ENCODE measurements at places on chromosomes 4 and X.

GRCh38 chr4:107363125-107363524, 327.0 kb upstream of the DKK2 start:
- DNase-seq = no peak

DNA sequence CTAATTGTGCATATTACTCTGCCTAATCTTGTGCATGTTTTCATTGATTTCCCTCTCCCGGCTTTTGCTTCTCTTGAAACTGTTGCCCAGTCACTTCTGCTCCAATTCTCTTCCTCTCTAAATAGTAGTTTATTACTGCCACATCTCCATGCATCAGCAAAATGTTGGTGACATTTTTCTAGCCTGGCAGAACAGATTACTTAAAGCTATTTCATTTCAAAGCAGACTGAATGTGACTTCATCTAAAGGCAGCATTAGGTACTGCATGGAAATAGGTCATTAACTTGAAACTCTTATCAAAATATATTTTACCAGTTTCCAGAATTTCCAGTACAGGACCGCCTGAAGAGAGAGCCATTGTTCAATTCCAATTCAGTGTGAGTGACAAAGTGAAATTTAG, 52.4 kb downstream of the HPGDS start:
- no peak for DNase-seq

DNA sequence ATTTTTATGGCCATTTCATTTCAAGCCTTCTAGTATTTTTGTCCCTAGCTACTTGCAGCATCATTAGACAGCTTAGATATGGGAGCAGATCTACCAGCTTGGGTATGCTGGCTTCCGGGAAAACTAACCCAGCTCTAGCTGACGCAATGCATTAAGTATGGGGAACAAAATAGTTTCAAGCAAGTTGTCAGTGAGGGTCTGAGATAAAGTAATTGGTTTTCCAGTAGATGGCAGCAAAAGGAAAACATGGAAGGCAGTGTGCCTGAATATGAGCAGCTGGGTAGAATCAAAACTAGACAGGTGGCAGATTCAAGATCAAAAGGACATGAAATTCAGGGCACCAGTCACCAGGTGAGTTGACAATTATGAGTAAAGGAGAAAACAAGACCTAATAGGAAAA, 340.9 kb upstream of the CTSO start:
- no peak for DNase-seq

GRCh38 chrX:10676235-10676957, 56.0 kb upstream of the MID1 start:
- DNase-seq = no peak

DNA sequence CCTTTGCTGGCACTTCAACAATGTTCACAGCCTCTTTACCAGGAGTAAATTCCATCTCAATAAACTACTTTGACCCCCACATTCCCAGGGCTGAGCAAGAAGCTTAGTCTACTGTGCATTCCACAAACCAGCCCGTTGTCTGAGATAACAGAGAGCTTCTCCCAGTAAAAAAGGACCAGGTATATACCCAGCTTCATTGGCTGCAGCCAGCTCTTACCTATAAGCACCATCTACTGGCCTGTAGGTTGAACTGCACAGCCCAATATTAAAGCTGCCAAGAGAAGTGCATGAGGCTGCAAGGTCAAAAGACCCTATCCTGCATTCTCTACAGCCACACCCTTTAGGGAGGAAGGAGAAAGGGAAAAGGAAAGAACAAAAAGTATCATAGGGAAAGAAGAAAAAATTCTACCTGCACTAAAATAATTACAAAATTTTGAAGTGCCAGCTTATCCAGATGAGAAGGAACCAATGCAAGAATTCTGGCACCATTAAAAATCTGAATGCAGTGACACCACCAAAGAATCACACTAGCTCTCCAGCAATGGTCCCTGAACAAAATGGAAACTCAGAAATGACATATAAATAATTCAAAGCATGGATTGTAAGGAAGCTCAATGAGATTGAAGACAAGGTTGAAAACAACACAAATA, 45.7 kb upstream of the INTU start:
- no peak for DNase-seq

- DNase-seq = no peak
Observed at GRCh38 chr4:665381-665750, 8.7 kb downstream of the ATP5ME start.

DNA sequence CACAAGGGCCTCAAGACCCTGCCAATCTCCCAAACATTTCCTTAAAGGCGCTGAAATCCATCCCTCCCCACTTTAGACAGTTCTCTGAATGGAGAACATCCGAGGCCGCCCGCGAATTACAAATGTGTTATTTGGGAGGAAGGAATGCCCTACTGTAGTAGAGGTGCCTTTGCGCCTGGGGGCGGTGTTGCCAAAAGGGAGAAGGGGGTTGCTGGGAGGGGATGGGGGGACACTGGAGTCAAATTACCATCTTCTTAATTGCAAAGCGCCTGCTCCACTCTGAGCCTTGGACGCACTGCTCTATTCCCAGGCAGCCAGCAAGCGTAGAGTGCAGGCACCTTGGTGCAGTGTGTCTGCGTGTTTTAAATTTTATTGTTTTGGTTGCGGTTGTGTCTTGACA, 2.7 kb downstream of the TMEM255A start:
- DNase-seq = no peak

GRCh38 chr4:41832961-41833360, 84.4 kb upstream of the PHOX2B start:
- DNase-seq = no peak

GRCh38 chr4:4542774-4543485, 1.1 kb upstream of the STX18 start:
- no peak for DNase-seq

DNA sequence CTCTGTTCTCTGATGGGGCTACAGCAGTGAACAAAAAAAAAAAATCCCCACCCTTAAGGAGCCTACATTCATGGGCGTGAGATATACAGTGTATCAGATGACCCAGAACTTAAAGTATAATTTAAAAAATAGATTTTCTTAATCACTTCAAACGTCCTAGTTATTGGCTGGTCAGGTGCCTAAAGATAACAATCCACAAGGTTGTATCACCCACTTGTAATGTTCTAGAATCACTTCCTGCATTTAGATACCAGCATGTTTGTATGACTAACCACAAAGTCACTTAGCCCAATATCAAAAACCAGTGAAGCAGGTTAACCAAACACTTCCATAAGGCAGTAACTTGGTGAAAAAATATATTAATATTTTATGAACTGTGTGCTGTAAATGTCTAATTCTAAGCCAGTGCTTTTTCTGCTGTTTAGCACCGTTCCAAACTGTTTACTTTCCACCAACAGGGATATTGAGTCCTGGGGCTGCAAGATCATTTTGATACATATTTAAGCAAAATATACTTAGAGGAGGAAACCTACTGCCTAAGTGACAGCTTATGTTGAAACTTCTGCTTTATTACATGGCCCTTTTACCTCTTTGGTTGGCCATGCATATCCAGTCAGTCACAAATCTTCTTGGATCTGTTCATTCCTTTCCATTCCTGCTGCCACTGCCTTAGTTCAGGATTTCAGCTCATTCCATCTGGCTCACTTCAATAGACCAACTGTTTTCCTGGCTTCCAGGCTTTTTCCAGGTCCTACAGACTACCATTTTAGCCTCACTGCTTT, 43.3 kb downstream of the CD40LG start:
- no peak for DNase-seq

DNA sequence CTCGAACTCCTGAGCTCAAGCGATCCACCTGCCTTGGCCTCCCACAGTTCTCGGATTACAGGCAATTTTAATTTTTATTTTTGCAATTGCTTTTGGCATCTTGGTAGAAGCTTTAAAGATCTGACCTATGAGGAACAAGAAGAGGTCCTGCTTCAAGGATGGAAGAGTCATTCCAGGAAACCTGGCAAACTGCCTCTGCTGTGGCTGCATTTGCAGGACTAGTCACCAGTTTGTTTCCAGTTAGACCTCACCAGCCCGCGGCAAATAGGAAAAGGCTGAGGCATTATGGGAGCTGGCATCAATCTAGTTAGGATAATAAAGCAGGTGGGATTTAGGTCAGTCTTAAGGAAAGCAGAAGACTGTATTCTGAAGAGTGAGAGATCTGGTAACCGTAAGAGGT, 51.9 kb upstream of the LAS1L start:
- DNase-seq = no peak

GRCh38 chr4:188130355-188130754, 8.9 kb upstream of the TRIML1 start:
- DNase-seq = no peak

- DNase-seq = no peak
Observed at GRCh38 chr4:8675383-8675782, 82.8 kb downstream of the CPZ start.

DNA sequence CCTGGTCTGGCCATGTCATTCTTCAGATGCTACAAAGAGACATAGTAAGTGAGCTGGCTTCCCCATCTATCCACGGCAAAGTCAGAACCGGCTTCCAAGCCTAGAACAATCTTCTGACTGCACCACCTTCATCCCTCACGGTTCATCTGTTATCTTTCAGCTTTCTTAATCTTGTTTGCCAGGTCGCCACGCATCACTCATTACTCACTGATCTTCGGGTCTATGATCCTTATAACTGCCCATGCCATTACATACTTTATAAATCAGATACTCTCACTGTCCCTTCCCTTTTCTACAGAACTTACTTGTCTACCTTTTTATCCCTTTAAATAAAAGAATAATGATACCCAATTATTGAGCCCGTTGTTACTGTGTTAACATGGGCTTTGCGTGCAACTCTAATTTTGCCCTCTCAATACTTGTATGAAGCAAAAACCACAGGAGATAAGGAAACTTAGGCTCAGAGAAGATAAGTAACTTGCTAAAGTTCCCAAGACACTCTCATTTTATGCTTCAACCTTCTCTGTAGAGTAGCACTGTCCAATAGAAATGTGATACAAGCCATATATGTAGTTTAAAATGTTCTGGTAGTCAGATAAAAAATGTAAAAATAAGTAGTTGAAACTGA, 171.7 kb downstream of the AMELX start:
- no peak for DNase-seq

DNA sequence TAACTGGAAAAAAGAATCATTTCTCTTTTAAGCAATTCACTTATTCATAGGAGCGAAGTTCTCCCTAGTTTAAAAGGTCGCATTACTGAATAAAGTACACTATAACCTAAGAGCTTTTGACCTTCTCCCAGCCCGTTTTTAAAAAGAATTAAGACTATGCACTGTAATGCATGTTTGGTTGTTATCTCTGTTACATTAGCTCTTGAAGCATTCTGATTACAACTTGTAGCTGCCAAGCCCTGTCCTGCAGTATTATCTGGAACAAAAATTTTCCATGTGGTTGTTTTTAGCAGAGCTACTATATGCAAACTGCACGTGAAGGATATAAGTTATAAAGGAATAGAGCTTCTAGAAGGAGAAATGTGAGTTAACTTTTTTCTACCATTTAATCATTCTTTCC, 8.1 kb downstream of the GAB1 start:
- DNase-seq = no peak

GRCh38 chr4:18777190-18777930, 755.8 kb upstream of the LCORL start:
- DNase-seq = no peak

GRCh38 chr4:151744614-151745013, 16.2 kb downstream of the GATB start:
- no peak for DNase-seq

DNA sequence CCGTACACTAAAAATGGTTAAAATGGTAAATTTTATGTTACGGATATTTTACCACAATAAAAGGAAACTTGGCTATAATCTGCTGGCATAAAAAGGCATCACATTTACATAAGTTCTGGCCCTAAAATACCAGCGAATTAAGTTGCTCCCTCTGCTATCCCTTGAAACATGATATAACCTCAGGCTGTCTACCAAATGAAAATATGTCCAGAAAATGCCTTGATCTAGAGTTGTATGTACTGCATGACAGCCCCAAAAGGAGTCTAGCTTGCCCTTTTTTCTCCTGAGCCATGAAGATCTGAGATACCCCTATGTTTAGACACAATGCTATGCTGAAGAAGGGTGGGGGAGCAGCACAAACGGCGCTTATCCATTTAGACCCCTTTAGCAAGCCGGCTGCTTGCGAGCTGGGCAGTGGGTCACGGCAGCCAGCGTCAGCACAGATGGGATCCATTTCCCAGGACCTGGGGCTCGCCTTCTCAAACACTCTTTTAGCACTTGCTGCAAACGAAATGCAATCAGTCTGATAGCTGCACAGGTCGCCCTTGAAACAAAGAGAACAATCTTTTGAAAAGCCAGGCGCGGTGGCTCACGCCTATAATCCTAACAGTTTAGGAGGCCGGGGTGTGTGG, 77.0 kb downstream of the AFAP1 start:
- DNase-seq = no peak

DNA sequence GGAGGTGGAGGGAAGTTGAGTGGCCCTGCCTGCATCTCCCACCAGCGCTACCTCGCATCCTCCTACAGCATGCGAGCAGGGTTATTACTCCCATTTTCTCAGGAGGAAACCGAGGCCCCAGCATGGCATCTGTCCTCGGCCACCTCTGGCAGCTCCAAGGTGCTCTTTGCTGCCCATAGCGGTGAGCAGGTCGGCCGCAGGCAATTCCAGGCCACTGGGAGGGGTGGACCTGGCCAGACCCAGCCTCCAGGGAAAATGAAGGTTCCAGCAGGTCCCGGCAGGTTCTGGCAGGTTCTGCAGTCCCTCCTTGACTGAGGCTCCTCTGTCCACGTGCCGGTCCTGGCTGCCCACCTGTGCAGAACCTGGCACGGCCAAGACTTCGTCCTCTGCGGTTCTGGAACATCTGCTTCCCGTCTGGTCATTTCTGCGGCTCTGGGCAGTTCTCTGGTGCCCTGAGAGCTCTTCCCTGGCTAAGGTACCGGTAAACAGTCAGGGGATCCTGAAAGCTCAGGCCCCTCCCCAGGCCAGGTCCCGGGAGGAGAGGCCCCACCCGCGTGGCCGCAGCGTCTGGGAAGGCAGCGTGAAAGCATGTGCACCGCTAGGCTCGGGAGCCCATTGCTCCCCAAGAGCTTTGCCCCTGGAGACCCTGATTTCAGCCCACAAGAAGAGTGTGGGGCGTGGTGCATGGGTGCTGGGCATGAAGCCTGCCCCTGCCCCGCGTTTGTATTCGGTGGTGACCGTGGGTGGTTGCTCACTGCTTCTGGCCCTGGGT, 112.0 kb upstream of the ADRA2C start:
- no peak for DNase-seq

GRCh38 chr4:151236036-151236435, 40.9 kb upstream of the PRSS48 start:
- DNase-seq = no peak

DNA sequence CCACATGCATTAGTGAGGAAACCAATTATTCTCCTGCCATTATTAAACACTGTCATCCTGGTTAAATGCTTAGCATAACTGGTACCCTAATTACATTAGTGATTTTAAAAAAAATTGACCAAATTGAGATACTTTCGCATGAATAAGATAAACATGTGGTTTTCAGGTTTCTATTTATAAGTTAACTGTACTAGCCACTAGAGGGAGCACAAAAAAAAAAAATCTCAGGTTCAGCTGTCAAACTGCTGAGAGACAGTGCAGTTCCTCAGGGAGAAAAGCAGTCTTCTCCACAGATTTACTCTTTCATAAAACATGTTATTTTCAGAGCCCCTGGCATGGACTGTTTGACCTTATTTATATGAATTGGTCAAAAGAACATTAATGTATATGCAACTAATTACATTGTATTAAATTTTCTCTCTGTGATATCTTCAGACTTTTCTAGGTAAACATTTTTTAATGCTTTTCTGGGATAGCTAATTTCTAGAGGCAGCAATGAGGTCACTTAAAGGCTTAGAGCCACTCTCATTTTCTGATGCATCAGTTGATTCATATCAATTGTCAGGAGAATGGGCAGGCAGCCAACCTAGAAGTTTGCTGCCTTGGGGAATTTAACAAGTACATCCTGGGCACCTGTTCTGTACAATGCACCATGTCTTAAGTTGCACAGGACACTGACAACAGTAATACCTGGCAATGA, 167.5 kb downstream of the CDS1 start:
- no peak for DNase-seq

Measured in activated CD4-positive, alpha-beta T cell treated with anti-CD3 and anti-CD28 coated beads, Interleukin-2, amount 50 U/mL, for 1 hour (primary cell).